GOT3 (cell line): ENCODE measurements at places on chromosomes 1 and 21.

DNA sequence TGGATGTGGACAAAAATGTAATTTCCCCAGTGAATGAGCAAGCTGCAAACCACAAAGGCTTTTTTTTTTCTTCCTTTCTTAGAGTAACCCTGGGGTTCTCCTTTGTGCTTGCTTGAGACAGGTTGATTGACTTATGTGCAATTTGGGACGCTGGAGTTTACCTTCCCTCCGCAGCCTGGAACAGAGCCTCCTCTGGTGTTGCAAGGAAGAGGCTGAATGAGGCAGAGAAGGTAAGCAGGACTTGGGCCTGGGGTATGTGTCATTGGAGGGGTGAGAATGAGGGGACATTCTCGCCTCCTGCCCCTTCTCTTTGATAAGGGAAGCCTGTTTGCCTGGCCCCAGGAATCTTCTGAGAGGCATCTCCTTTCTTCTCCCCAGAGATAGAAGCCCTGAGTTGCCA, 49.8 kb downstream of the NFASC start:
- no peak for DNase-seq

DNA sequence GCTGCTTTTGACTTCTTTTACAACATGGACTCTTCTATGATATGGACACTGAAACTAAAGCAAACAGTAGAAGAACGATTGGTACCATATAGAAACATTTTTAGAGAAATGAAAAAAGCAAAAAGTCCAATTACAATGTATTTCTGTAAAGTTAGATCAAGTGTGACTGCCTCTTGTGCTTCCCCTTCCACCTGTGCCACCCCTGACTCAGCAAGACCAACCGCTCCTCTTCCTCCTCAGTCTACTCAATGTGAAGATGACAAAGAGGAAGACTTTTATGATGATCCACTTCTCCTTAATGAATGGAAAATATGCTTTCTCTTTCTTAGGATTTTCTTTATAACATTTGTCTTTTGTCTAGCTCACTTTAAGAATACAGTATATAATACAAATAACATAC, 66.9 kb downstream of the PHTF1 start:
- no peak for DNase-seq

GRCh38 chr1:34441259-34442069, 264.8 kb downstream of the C1orf94 start:
- no peak for DNase-seq

DNA sequence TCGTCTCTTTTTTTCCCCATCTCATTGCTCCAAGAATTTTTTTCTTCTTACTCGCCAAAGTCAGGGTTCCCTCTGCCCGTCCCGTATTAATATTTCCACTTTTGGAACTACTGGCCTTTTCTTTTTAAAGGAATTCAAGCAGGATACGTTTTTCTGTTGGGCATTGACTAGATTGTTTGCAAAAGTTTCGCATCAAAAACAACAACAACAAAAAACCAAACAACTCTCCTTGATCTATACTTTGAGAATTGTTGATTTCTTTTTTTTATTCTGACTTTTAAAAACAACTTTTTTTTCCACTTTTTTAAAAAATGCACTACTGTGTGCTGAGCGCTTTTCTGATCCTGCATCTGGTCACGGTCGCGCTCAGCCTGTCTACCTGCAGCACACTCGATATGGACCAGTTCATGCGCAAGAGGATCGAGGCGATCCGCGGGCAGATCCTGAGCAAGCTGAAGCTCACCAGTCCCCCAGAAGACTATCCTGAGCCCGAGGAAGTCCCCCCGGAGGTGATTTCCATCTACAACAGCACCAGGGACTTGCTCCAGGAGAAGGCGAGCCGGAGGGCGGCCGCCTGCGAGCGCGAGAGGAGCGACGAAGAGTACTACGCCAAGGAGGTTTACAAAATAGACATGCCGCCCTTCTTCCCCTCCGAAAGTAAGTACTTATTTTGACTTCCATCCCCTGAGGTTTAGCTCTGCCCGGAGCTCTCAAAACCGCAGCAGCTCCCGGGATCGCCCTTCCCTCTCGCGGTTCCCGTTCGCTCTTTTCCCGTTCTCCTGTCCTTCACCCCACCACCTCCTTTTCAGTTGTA, 1.5 kb downstream of the TGFB2 start:
- DNase-seq: no peak

GRCh38 chr1:168285521-168285790, 4.8 kb downstream of the TBX19 start:
- no peak for DNase-seq

DNA sequence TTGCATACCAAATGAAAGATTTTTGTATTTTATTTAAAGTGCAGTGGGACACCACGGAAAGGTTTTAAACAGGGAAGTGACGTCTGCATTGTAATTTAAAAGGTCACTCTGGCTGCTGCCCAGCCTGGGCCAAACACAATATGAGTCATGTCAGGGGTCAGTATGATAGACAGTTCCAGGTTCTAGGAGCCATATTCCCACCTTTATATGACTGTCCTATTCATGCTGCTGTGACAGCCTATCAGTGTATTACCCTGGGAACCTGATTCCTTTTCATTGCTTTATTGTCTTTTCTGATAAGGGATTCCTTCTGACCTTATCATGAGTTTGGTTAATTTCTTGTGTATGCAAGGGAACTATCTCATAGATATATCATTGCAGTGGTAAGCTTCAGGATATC, 5.3 kb downstream of the VANGL1 start:
- no peak for DNase-seq

DNA sequence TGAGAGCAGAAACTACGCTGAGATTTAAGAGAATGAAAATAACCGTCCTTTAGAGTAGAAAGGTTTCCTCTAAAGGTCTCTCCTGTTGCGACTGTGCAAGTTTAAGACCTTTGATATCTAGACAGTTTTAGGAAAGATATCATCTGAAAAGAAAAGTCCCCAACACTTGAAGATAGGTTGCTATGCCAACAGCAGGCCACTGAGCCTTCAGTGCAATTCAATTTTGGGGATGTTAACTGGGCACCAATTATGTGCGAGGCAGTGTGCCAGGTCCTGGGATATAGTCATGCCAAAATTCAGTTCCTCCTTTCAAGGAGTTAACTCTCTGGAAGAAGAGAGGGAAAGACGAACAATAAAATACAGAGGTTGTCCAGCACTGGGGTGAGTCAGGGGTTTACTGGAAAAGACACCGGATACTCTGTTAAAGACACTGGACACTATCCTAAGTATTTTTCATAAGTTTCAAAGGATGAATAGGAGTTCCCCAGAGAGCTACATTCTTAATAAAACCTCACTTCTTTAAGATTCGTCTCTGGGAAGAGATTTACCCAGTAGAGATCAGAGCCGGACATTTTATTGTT, 25.5 kb upstream of the ZNF281 start:
- DNase-seq: no peak

- DNase-seq: no peak
Measured at GRCh38 chr1:66752000-66752592, at the start of gene DYNLT5. Gene DYNLT5, plus strand, starts transcription at chr1:66752459. Its CDS starts 2,200 bp downstream, at chr1:66754659.

GRCh38 chr1:22792396-22793160, 81.9 kb downstream of the EPHB2 start:
- DNase-seq: no peak

DNA sequence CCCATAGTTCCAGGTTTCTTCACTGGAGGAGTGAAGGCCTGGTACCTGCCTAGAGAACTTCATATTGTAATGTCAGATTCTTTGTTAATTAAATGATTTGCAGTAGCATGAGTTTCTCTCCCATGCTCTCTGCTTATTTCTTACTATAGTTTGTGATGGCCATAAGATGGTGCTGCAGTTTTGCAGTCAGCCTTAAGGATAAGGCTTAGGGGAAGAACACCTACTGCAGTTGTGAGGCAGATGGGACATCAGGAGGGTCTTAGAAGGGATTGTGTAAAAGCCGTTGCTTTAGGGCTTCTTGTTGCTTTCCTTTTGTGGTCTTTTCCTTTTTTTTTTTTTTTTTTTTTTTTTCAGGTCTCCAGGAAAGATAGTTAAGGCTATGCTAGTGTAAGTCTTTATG, 61.8 kb downstream of the MACF1 start:
- no peak for DNase-seq

DNA sequence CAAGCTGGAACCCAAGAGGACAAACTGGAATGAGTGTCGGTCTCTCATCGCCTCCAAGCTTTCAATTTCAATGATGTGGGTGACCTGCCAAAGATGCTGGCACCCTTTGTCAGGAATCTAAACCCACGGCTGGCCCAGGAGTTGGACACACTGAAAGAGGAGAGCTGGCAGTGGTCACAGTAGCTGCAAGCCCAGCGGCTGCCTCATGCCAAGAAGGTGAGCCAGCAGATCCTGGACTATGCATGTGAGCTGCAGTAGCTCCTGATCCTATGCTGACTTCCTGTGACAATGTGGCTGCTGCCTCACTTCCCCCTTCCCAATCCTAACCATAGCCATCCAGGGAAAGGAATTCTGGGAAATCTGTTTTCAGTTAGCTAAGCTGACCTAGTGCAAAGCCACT, 117.0 kb upstream of the VAV3 start:
- DNase-seq: no peak

- no peak for DNase-seq
Measured at GRCh38 chr1:83800066-83800465, 198.9 kb downstream of the TTLL7 start.

GRCh38 chr1:44673675-44674112, 587 bp downstream of the TMEM53 start:
- DNase-seq: no peak

DNA sequence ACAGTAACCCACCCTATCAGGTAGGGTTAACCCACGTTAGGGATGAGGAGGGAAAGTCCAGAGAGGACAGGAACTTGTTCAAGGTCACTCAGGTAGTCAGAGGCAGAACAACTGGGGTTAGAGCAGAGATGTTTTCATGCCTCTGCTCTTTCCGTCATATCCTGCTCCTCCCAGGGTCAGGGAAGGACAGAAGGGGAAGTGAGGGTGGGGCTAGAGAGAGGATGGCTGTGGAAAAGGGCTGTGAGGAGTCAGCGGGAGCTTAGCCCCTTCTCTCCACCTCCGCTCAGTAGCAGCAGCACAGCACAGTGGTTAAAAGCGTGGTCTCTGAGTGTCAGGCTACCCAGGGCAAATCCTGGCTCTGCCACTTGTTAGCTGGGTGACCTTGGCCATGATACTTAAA, 36.5 kb downstream of the DDX20 start:
- DNase-seq: no peak

- DNase-seq: no peak
Measured at GRCh38 chr1:183693521-183693920, 40.4 kb upstream of the APOBEC4 start.

DNA sequence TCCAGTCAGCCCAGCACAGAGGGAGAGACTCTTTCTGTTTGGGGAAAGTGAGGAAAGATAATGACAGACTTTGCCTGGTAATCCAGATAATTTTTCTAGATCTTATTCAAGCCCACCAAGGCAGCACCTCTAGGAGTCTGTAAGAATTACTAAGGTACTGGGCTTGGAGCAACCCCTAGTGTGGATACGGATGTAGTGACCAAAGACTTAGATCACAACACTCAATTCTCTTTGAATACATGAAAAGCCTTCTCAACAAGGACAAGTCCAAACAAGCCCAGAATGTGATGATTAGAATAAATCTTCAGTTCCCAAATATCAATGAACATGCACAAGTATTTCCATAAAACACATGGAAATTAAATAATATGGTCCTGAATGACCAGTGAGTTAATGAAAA, 206.9 kb downstream of the MRPL39 start:
- DNase-seq: no peak

- no peak for DNase-seq
Measured at GRCh38 chr1:4792565-4792964, 138.2 kb downstream of the AJAP1 start.

DNA sequence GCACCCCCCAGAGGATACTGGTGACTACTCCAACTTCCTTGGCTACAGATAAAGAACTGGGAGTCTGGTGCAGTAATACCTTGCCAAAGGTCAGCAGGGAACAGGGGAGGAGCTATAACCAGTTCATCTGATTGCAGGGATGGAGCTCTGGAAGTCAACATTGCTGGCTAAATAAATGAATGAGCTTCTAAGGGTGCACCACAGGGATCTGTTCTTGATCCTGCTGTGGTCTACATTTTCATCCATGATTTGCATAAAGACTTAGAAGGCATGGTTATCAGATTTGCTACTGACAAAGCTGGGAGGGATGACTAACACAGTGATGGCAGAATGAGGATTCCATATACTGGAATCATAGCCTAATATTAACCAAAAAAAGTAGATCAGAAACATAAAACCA, 18.3 kb downstream of the PLEKHA6 start:
- DNase-seq: no peak

DNA sequence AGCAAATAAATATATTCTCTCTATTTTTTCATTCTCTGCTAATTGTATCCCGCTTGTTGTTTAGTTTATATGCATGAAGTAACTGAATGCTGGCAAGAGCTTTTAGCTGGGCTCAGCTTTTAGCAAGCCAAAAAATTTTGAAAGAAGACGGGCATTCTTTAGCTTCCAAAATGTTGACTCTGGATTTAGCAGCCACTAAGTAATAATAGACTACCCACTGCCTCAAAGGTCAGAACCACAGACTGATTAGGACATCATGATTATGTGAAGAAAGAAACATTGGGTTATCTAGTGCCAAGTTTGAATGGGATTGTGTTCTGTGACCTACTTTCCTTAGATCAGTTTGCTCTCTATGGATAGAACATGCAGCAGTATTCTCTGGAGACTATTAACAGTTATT, 80.3 kb upstream of the DPH5 start:
- no peak for DNase-seq

GRCh38 chr1:218823291-218823900, 350.3 kb upstream of the LYPLAL1 start:
- DNase-seq: no peak

DNA sequence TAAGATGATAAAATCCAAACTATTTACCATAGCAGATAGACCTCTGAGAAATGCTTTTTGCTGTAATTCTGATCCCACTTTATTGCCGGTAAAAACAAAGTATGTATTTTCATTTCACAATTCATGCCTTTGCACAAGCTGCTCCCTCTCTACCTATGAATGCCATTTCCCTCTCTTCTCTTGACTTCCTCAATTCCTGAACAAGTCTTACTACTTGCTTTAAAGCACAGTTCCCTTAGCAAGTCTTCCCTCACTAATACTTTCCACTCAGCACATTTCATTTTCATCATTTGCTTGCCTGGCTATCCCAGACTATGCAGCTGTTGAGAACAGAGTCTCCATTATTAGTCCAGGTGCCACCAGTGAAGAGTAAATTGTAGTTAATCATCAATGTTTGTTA, 13.8 kb downstream of the GPATCH2 start:
- DNase-seq: no peak
